ENCODE measurements at places on chromosomes 3 and 15. TPM values are rescaled to one million over a fixed set of nuclear protein-coding genes. Genes with fewer than 3 reads are reported as not detected.

DYNC1LI1 gene
- 47.3 TPM for total RNA-seq

XCR1 gene
- total RNA-seq, result not detected

WNT7A gene
- total RNA-seq, result 0.67 TPM

SLC9A9 gene
- total RNA-seq, result 4.3 TPM

CADM2 gene
- total RNA-seq, result not detected

TNNC1 gene
- total RNA-seq, result 1.3 TPM

CRABP1 gene
- total RNA-seq, result not detected

GOLGA6L10 gene
- 0.33 TPM for total RNA-seq

SLC12A1 gene
- not detected for total RNA-seq

OR4F15 gene
- not detected for total RNA-seq

GRAMD1C gene
- 2.5 TPM for total RNA-seq

IQCF5 gene
- not detected for total RNA-seq

EAF2 gene
- total RNA-seq, result 2.4 TPM

DOCK3 gene
- 0.51 TPM for total RNA-seq

LCTL gene
- total RNA-seq, result 1.8 TPM

ALCAM gene
- total RNA-seq, result 67.6 TPM

FETUB gene
- total RNA-seq, result 0.24 TPM

CTXN2 gene
- total RNA-seq, result not detected

EFCAB12 gene
- total RNA-seq, result under 0.01 TPM

DGKG gene
- 2.5 TPM for total RNA-seq

NEK10 gene
- total RNA-seq, result 2.7 TPM

RHOV gene
- 0.83 TPM for total RNA-seq

EXD1 gene
- not detected for total RNA-seq

FOXB1 gene
- not detected for total RNA-seq
